ENCODE measurements at places on chromosomes 2 and 18.

GRCh38 chr2:144474017-144474416, 45.9 kb downstream of the ZEB2 start:
- DNase-seq = no peak

GRCh38 chr2:989781-990467, 39.3 kb downstream of the SNTG2 start:
- no peak for DNase-seq

DNA sequence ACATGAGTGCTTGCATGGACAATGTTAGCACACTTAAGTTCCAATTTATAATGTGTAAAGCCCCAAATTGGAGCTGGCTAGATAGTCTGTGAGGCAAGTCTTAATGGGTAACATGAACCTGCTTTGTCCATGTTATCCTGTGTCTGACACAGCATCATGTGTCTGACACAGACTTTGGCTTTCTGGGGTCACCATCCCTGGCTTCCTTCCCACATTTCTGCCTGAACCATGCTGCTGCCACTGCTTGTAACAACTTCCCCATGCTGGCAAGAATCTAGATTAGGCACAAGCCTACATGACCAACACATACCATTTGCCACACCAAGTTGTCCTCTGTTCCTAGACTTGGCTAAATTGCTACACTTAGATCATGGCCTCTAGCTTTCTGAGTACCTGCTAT, 49.8 kb upstream of the ZBTB7C start:
- DNase-seq = no peak

- DNase-seq = no peak
These were observed 123.7 kb downstream of the COL6A3 start for GRCh38 chr2:237290261-237290660.

DNA sequence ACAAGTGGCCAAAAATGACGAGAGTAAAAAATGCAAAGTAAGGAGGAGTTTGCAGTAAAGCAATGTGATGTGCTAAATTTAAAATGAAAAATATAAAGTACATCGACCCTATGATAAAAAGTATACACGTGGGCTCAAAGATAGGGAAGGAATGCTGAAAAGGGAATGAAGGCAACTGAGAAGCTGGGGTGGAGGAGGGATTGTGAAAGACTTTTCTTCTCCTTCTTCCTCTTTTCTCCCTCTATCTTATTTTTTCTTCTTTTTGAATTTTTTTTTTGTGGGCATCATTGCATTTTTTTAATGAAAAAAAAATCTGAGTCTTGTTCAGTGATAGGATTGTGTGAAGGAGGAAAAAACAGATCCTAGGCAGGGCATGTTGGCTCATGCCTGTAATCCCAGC, 57.6 kb upstream of the STK17B start:
- no peak for DNase-seq

- no peak for DNase-seq
These were observed 105.0 kb downstream of the LTBP1 start for GRCh38 chr2:33051586-33052360.

DNA sequence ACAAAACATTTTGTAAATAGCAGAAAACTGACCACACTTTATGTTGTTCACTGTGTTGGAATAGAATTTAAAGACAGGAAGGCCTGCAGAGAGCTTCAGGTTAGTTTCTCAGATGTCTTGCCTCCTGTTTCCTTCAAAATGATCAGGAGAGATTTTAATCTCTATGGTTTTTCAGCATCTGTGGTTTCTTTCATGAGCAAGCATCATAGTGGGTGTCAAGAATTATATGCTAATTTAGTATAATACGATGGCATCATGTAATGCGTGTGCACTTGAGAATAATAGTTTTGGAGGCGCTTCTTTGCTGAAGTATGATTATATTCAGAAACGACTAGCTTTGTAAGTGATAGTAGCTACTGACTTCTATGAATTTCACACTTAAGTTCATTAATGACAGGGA, 149.9 kb downstream of the PLCL1 start:
- DNase-seq = no peak

- DNase-seq = no peak
These were observed 221.3 kb downstream of the FHOD3 start for GRCh38 chr18:36518839-36519238.

GRCh38 chr18:70190529-70190928, 15.0 kb downstream of the RTTN start:
- DNase-seq = no peak

GRCh38 chr18:69870736-69871135, 76.9 kb downstream of the CD226 start:
- DNase-seq = no peak

DNA sequence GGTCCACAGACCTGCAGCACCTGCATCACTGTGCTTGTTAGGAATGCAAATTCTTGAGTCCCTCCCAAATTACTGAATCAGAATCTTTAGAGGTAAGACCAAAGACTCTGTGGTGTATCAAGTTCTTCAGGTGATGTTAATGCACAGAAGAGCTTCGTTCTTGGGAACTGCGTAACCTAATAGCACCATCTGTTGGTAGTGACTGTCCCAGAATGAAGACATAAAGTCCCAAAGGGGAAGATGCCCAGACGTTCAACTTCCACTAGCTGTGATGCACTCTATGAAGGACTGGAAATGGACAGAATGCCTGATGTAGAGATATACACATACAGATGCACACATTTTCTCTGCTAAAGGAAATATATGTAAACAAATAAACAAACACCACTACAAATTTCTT, 576.0 kb downstream of the LRP1B start:
- DNase-seq = peak; percentile 23

GRCh38 chr2:175180701-175181103, 808 bp downstream of the ATP5MC3 start:
- peak; percentile 25 for DNase-seq

- DNase-seq = no peak
These were observed 474.9 kb downstream of the NRXN1 start for GRCh38 chr2:50556934-50557575.

GRCh38 chr2:162914161-162914560, 75.6 kb upstream of the KCNH7 start:
- DNase-seq = no peak

DNA sequence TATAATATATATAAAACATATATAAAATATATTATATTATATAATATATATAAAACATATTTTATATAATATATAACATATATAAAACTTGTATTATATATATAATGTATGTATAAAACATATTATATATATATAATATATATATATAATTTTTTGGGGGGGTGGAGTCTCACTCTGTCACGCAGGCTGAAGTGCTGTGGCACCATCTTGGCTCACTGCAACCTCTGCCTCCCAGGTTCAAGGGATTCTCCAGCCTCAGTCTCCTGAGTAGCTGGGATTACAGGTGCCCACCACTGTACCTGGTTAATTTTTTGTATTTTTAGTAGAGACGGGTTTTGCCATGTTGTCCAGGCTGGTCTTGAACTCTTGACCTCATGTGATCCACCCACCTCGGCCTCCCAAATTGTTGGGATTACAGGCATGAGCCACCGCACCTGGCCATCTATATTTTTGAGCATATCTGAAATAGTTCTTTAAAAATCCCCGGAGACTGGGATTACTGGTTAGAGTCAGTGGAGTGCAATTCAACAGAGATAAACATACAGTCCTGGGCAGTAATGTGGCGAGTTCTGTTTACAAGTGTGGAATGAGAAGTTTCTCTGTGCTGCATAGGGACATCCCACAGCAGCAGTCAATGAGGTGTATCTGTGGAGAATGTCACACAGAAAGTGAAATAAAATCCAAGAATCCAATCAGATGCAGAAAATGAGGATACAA, 208.4 kb downstream of the MYCN start:
- DNase-seq = no peak

DNA sequence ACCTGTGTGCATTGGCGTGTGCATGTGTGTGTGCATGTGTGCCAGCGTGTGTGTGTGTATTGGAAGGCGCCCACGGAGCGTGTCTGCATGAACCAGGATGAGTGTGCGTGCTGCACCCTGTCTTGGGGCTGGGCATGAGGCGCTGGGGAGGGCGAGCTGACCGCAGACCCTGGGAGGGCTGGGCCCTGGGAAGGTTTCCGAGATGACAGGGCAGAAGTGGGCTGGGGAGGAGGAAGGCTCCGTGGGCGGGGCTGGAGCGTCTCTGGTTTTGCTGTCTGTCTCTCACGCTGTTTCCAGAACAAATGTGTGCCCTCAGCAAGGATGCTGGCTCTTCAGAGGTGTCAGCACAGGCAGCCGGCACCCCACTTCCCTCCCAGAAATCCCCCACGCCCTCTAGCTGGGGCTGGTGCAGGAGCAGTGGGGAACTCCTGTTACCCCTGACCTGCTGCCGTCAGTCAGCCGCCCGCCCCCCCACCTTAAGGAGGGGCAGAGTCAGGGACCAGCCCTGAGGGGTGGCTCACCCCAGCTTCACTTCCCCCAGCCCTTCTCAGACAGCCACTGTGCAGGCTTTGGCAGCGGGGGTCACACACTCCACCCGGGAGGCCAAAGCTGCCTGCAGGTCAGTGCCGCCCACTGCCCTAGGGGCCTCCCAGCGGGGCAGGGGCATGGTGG, at the start of gene GPR35:
TSS of gene GPR35 (plus strand) at position 531 of the 672 bp plus-strand sequence. CDS start 4,473 bp downstream, outside the sequence.
- no peak for DNase-seq

DNA sequence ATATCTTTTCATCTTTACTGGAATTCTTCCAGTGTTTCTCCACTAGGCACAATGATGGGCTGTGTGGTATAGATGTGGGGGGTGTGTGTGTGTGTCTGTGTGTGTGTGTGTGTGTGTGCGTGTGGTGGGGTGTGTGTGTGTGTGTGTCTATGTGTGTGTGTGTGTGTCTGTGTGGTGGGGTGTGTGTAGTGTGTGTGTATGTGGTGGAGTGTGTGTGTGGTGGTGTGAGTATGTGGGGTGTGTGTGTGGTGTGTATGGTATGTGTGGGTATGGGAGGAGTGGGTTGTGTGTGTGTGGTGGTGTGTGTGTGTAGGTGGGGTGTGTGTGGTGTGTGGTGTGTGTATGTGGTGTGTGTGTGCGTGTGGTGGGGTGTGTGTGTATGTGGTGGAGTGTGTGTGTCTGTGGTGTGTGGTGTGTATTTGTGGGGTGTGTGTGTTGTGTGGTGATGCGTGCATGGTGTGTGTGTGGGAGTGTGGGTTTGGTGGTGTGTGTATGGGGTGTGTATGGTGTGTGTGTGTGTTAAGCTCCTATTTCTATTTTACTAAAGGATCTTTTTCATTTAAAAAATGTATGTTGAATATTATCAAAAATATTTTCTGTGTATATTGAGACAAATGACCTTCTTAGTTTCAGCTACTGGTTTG, 84.2 kb downstream of the IRS1 start:
- DNase-seq = no peak

GRCh38 chr2:167987558-167987957, 259.8 kb downstream of the STK39 start:
- DNase-seq = no peak

DNA sequence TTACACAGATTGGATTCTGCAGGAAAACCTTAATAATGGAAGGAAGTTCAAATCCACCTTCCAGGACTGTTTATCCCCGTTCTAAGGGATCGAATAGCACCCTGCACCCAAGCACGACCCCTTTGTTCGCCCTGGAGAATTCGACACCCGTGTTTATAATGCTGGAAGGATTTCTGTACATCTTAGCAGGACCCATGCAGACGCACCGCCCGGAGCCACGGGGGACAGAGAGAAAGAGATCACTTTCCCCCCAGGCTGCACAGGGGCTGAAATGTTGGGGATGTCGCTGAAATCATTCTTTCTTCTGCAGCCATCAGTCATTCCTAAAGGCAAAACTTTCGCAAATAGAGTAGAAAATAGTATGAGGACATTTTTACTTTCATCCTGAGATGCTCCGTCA, 238.7 kb upstream of the SALL3 start:
- no peak for DNase-seq

- no peak for DNase-seq
These were observed 83.7 kb downstream of the SDC1 start for GRCh38 chr2:20141056-20141762.

DNA sequence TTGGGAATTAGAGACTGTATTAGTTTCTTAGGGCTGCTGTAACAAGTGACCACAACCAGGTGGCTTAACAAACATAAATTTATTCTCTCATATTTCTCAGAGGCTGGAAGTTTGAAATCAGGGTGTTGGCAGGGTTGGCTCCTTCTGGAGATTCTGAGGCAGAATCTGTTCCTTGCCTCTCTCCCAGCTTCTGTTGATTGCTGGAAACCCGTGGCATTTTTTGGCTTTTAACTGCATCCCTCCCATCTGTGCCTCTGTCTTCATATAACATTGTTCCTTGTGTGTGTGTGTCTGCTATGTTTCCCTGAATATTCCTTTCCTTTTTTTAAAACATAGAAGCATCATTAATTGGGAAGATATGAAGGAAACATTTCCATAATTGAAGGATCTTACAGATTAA, 448.1 kb upstream of the DCC start:
- no peak for DNase-seq

DNA sequence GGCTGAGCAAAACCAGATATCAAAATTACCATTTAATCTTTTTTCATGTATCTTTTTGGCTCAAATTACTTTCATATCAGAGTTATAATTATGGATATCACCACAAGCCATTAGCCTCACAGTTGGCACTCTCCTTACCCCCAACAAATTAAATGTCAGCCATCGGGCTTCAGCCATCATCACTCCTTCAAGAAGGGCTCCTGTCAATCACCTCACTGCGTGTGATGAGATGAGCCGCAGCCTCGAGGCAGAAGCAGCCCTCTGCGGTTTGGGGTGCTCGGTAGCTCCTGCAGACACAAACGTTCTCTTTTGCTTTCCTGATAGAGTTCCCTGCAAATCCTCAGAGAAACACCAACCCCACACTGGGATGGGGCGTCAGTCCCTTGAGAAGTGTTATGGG, 94.1 kb downstream of the DNER start:
- DNase-seq = no peak

DNA sequence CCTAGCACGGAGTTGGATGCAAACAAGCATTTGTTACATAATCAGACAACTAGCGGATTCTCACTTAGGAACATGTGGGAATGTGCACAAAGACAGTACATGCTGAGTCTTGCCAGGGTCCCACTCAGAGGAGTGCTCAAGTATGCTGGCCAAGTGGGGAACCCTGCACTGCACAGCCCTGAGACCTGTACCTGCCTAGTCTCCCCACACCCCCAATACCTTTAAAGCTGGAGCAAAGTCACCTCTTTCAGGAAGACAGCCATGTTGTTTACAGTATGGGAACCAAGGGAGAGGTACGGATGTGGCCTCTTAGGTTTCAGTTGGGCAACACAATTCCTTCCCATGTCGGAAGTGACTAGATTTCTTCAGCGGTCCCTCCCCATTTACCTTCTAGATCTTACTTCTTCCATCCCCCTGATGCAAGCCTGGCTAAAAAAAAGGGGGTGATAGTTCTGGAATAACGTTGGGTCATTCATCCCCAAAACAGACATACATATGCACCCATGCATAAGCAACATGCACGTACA, 10.7 kb downstream of the CXCR1 start:
- DNase-seq = no peak

DNA sequence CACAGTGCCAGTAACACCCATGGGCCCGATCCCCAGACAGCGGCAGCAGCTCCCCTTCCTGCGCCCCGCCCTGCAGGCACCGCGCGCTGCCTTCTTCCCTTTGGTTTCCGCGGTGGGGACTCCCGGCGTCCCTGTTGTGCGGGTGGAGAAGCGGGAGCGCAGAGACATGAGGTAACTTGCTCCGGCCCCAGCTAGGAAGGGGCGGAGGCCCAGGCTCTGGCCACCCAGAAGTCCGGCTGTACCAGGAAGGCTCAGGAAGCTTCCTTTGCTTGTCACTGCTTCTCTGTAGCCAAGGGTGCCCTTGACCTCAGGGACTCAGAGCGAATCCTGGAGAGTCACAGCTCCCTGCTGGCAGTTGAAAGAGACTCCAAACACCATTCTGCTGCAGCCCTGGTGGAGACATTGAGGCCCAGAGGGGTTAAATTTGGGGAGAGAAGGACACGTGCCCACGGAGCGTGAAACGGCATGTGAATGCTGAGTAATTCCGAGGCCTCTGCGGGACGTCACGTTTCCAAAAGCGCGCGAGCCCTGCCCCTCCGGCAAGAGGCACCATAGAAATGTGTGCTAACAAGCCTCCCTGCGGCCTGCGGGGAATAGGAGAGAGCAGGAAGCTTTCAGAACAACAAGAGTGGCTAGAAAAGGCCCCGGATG, 6.7 kb upstream of the ADCY3 start:
- no peak for DNase-seq
